GM23338 (cell line): ENCODE measurements at places on chromosomes 11 and 22. TPM values are rescaled to one million over a fixed set of nuclear protein-coding genes. Genes with fewer than 3 reads are reported as not detected.
A peak's percentile ranks its signal among the peaks of the same experiment; 100 is the strongest.

- peak; percentile 54 for DNase-seq
These were observed 6.2 kb upstream of the UBE4A start for GRCh38 chr11:118353084-118353710.

- peak; percentile 97 for DNase-seq
These were observed at the start of the genes LBHD1 and UQCC3 for GRCh38 chr11:62671608-62672389. Gene LBHD1 (minus strand): TSS chr11:62672267. CDS start chr11:62670031, 2,236 bp downstream. Gene UQCC3 (plus strand): TSS chr11:62671673. CDS start chr11:62671746, 73 bp downstream.

The APOA1 gene
- not detected in 2 replicates for total RNA-seq

DNA sequence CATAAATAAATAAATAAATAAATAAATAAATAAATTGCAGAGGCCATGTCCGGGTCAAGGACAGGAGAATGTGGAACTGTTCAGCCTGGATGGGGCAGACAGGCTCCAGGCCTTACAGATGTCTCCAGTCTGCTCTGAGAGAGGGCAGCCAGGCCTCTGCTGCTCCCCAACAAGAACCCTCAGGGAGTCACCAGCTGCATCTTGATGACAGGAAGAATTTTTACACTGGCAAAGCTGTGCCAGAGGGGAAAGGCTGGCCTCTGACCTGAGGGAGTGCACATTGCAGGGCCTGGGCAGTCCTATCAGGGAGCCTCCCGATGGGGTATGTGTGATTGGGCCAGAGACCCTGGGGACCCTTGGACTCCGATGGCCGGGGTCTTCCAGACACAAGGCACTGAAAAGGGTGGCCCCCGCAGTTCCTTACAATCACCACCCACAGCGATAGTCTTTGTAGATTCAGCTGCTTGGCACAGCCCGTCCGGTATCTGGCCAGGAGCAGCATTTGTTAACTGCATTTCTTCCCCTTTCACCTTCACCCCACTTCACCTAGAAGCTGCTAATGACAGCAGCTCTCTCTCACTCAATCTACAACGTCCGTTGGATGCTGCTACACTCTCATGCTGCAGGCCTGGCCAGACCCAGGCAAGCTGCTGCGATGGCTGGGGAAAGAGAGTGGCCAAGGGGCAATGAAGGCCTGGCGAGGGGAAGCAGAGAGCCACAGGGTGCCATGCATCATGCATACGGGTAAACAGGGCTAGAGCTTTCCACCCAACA, 8.1 kb downstream of the MOGAT2 start:
- no peak for DNase-seq
